Fibroblast of skin of back (primary cell): ENCODE measurements at places on chromosomes 13 and 19.

GRCh38 chr13:102273111-102273510 is 128.7 kb downstream of the FGF14 start:
- no peak for DNase-seq

DNA sequence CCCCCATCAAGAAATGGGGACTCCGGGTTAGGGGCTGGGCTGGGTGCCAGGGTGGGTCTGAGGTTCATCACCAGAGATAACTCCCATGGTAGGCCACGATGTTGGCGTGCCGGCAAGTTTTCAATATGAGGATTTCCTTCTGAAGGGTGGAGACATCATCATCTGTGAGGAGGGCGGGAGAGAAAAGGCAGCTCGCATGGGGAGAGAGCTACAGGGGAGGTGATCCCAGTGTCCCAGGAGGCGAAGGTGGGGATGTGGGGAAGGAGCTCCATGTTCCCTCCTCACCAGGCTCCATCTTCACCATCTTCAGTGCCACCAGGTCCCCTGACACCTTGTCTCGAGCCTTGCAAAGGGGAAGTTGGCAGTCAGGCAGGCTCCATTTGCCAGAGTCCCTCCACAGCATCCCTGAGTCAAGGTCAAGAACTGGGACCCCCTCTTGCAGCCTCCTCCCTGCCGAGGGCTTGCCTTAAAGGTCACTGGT is 430 bp downstream of the MAP4K1 start:
- no peak for DNase-seq

DNA sequence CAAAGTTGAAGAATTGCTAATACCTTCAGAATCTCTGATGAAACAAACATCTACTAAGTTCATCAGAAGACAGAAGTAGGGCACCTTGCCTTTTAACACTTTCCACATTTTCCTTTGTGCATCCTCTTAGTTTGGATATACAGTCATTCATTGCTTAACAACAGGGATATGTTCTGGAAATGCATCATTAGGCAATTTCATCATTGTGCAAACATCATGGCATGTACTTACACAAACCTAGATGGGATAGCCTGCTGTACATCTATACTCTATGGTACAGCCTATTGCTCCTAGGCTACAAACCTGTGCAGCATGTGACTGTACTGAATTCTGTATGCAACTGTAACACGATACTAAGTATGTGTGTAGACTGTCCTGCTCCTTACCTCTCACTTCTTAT is 169.8 kb downstream of the SUCLA2 start:
- DNase-seq = no peak

DNA sequence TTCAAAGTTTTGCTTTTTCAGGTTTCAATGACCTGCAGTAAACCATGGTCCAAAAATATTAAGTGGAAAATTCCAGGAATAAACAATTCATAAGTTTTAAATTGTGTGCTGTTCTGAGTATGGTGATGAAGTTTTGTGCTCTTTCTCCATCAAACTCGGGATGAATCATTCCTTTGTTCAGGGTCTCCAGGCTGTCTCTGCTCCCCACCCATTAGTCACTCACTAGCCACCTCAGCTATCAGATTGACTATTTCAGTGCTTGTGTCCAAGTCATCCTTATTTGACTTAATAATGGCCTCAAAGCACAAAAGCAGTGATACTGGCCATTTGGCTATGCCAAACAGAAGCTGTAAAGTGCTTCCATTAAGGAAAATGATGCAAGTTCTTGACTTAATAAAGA is 1140.4 kb downstream of the EFNB2 start:
- peak; percentile 9 for DNase-seq

- no peak for DNase-seq
These were observed 893.8 kb upstream of the SLC10A2 start for GRCh38 chr13:103960001-103960400.

GRCh38 chr13:57739543-57740190 is 108.1 kb downstream of the PCDH17 start:
- DNase-seq = no peak

GRCh38 chr13:80572923-80573316 is 232.0 kb upstream of the SPRY2 start:
- DNase-seq = no peak

DNA sequence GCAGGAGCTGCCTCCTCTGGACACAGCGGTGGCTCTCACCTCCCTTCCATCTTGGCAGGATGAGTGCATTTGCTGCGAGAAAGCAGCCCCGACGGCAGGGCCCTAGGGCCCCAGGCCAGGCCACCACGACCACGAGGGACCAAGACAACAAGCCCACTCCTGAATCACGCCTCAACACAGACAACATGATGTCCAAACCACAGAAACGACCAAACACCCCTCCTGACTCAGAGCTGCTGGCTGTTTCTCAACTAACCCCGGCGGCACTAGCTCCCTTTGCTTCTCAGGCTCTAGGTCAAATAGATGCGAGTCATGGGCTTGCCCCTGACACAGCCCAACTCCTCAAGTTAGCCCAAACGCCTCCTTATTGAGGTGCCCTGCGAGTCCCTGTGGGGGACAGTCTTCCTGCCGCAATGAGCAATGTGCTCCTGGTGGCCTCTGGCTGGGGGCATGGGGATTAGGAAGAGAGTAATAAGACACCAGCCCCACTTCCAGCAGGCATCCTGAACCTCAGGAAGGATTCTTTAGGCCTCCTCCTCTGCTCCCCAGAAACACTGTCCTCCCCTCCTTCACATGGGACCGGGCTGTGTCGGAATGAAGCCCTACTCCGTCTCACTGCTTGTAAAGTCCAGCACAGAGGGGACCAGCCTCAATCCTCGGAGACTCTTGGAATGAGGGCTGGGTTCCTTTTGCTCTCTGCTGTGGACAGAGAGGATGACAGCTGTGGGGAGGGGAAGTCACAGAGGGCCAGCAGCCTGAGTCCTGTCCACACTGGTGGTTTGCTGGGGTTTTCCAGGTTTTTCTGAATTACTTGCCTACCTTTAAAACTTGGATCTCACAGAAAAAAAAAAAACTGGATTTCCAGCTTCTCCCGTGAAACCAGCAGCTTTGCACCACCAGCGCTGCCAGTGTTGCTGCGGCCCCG is 6.9 kb upstream of the ATF5 start:
- peak; percentile 35 for DNase-seq

DNA sequence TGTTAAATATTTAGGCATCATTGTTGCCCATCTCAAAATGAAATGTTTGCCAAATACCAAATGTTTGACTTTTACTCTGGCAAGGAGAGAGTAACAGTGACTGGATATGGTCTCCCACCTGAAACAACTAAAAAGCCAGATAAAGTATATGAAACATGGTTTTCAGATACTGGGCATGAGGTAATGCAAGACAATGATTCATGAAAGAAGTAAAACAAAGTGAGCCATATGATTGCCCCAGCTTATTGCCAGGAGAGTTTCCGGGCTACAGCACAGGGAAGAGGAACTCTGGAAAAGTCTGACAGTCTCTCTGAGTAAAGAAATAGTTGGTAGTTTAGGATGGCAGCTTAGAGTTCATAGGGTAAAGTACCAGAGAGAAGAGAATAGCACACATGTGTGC is 354.6 kb downstream of the DNAJC15 start:
- no peak for DNase-seq

GRCh38 chr19:7831452-7831851 is 1.4 kb downstream of the EVI5L start:
- peak; percentile 36 for DNase-seq

DNA sequence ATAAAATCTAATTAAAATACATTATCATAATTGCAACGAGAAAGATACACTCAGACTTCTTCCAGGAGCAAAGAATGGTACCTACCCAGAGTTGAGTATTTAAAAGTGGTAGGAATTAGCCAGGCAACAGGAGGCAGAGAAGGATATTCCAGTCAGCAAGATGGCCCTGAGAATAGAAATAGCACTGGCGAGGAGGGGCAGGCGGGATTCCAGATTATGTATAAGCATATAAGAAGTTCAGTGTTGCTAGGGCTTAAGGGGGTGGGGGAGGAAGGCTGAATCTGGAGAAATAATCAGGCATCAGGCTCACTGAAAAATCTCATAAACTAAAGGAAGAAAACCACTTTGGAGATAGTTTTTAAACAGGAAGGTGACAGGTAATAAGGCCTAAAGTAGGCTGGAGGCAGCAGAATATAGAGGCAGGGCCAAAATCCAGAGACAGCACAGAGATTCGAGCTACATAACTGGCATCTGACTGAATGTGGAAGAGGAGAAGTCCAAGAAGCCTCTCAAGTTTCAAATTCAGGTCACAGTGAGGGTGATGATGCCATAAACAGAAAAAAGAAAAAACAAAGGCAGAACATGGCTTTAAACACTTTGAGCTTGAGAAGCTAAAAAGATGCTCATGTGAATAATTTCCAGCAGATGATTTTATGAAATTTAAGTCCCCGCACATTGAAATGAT is 7.5 kb downstream of the KPNA3 start:
- no peak for DNase-seq

DNA sequence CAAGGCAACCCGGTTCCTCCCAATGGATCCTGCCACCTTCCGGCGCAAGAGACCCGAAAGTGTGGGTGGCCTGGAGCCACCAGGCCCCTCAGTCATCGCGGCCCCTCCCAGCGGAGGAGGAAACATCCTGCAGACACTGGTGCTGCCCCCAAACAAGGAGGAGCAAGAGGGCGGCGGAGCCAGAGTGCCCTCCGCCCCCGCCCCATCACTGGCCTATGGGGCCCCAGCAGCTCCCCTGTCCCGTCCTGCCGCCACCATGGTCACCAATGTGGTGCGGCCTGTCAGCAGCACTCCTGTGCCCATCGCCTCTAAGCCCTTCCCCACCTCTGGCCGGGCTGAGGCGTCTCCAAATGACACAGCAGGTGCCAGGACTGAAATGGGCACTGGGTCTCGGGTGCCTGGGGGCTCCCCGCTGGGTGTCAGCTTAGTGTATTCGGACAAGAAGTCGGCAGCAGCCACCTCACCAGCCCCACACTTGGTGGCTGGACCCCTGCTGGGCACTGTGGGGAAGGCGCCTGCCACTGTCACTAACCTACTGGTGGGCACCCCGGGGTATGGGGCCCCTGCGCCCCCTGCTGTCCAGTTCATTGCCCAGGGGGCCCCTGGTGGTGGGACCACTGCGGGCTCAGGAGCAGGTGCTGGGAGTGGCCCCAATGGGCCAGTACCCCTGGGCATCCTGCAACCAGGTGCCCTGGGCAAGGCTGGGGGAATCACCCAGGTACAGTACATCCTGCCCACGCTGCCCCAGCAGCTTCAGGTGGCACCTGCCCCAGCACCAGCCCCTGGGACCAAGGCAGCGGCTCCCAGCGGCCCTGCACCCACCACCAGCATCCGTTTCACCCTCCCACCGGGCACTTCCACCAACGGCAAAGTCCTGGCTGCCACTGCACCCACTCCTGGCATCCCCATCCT is 11.2 kb upstream of the PRR19 start:
- peak; percentile 43 for DNase-seq

DNA sequence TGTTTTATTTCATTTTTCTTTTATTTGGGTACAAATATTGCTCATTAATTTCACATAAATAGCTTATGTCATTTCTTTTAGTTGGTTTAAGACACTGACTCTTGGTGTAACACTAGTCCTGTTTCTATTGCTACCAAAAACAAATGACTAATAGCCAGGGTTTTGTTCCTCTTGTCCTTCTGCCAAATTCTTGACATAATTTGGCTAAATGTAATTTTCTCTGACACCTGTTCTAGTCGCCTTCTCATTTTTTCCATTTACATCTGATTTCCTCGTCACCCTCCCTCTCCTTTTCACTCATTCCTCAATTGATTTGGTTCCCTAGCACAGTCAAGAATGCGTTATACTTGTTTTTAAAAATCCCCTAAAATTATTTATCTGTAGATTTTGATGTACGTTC is 1718.7 kb downstream of the EFNB2 start:
- DNase-seq = no peak

DNA sequence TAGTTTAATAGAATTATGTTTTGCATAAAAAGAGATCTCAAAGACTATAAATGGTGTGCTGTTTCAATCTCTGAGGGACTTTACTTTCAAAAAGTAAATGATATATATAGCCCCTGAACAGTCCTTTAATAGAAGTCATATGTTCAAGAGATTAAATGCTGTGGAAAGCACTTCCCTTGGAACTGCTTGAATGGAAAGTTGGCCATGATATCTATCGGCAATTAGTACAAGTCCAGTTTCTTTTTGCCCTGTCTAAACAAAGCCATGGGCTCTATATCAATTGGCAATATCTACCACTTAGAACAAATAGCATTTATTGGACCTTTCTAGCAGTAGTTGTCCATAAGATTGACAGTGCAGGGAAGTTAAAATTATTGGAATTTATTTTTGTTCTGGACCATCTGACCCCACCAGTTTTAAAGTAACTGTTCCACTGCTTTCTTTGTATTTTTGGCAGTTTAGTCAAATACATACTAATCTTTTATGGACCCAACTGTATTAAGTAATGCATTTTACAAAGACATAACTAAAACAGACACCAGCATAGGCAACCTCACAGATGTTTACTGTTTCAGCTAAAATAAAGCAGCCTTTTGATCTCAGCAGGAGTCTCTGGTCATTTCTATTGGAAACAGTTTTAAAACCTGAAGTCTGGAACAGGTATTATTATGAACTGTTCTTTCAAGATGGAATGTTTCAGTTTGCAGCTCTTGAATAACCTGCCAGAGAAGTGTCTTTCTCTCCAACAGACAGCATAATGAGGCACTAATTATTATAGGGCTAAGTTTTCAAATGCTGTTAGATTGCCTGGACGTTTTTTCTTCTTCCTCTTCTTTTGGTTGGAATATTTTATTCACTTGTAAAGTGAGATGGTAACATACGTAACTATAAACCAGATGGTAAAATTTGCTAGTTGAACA is 282.6 kb downstream of the DCLK1 start:
- no peak for DNase-seq

- no peak for DNase-seq
These were observed 17.4 kb upstream of the SDHAF1 start for GRCh38 chr19:35977446-35978222.

DNA sequence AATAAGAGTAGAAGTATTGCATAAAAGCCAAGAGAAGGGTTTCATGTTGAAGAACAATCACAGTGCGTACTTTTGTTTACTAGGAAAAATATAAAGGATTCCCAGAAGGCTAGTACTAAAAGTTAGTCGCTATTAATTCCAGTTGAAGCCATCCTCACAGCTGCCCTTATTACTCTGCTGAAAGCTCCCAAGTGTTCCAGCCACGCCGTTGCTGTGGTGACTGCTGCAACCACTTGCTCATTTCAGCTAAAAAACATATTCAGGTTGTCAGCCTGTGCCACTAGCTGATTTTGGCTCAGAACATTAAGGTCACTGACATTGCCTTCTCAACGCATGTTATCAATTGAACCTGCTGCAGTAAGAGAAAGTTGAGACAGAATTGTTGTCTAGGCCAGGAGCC is 87.1 kb upstream of the FNDC3A start:
- no peak for DNase-seq

GRCh38 chr19:38545596-38545995 is 72.2 kb downstream of the MAP4K1 start:
- no peak for DNase-seq

- DNase-seq = peak; percentile 43
These were observed 97.5 kb downstream of the RAB20 start for GRCh38 chr13:110463871-110464510.

GRCh38 chr13:100125946-100126345 is 37.1 kb downstream of the PCCA start:
- peak; percentile 61 for DNase-seq

GRCh38 chr13:35874704-35875103 is 256.5 kb downstream of the DCLK1 start:
- no peak for DNase-seq
